ENCODE measurements at places on chromosomes 7 and 10.

GRCh38 chr10:31660300-31660699 lies 268.3 kb downstream of the ARHGAP12 start:
- no peak for DNase-seq

GRCh38 chr7:25386311-25386744 lies 158.0 kb upstream of the NPVF start:
- no peak for DNase-seq

- DNase-seq, result no peak
These were observed 95.5 kb downstream of the CELF2 start for GRCh38 chr10:11113156-11113555.

DNA sequence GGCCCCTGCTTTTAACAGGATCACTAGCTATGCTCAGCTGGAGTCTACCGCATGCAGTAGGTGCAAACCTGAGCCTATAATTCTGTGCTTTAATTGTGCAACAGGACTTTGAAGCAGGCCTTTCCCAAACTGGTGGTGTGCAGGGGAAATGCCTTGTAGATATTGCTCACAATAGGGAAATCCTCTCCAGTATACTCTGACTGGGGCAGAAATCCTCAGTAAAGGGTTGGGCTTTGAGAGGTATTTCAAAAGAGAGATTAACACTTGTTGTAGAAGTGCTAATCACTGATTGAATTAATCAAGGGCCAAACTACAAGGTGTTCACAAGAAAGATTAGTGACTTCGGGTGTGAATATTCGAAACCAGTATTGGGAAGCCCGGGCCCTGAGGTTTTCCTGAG lies 58.5 kb upstream of the EXOC6 start:
- DNase-seq, result no peak

DNA sequence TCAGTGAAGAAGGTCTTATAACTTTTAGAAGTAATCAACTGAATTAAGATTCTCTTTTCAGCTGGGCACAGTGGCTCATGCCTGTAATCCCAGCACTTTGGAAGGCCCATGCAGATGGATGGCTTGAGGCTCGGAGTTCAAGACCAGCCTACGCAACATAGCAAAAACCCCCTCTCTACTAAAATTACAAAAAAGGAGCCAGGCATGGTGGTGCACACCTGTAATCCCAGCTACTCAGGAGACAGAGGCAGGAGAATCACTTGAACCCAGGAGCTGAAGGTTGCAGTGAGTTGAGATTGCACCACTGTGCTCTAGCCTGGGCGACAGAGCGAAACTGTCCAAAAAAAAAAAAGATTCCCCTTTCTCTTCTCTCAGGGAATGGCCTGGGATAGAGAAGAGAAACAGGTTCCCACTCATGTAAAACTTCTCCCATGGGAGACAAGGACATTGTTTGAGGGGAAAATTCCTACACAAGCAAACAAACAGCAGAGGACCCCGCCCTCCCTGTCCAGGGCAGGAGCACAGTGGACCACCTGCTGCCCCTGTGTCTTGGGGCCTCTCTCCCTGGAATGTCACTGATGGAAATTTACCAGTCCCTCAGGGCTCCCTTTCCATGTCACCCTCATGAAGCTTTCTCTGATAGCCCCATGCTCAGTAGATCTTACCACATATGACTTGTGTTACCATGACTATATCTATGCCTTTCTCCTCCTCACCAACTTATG lies 5.6 kb downstream of the IL2RA start:
- DNase-seq, result no peak

DNA sequence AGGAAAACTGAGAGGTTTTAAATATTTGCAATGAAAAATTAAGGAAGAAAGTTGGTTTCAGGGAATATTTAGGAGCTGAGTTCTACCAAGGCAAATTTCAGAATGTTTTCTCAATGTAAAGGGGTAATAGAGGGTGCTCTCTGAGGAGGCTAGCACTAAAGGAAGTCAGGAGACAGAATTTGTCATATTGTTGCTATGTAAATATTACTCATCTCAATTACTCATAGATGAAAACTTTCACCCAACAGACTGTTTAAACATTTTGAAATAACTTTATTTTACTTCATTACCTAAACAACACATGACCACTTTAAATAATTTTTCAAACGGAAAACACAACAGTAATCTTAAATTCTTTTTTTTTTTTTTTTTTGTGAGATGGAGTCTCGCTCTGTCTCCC lies 274.8 kb upstream of the NRG3 start:
- DNase-seq, result no peak

- no peak for DNase-seq
These were observed 1.7 kb upstream of the STN1 start for GRCh38 chr10:103919648-103920025.

- no peak for DNase-seq
These were observed 9.3 kb downstream of the ATG9B start for GRCh38 chr7:151014950-151015349.

DNA sequence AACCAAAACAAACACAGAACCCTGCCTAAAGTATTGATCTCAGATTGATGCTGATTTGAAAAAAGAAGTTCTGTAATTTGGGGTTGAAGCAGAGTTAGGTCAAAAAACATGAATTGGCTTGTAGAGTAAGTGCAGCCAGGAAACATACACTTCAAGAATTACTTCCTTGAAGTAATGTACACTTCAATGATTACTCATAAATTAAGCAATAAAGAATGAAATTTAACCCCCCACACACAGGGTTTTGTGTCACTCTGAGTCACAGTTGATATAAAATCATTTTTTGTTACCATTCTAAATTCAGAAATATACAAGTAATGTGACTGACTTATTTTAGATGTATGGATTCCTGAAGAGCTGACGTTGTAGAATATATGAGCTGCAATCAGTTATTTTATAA lies 622.2 kb downstream of the POM121L12 start:
- no peak for DNase-seq

GRCh38 chr7:104700336-104700735 lies 313.7 kb upstream of the KMT2E start:
- DNase-seq, result no peak

DNA sequence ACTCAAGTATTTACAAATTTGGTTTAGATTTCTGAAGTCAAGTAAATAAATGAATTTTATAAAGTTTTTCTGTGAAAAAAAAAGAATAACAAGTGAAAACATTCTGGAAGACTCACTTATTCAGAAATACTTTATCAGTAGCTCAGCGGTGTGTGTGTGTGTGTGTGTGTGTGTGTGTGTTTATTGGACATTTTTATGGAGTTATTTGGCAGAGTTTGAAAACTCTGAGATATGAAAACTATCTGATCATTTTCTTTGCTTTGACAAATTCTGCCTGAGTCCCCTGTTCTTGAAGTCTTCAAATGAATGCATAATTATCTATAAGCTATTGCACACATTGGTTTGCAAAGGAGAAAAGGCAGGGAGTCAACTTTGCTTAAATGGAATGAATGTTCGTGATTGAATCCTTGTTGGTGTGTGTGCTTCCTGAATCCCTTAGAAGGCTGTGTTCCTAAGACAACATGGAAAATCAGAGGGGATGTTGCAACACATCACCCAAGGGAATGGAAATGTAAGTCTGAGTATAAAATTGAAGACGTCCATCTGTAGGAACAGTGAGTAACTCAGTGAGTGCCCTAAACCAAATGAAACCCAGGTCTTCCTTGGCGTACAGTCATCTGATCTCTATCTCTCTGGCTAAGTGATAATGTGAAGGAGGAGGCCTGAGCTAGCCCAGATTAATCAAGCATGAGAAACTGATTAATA lies 160.9 kb downstream of the REEP3 start:
- no peak for DNase-seq

GRCh38 chr10:15943426-15943825 lies 83.1 kb upstream of the MINDY3 start:
- DNase-seq, result no peak

GRCh38 chr7:29193316-29194205 lies 1.0 kb upstream of the CHN2 start:
- DNase-seq, result no peak

All from caudate nucleus (tissue), 63 donors.